NCI-H1930 (cell line): ENCODE measurements at places on chromosomes 12 and 14.

DNA sequence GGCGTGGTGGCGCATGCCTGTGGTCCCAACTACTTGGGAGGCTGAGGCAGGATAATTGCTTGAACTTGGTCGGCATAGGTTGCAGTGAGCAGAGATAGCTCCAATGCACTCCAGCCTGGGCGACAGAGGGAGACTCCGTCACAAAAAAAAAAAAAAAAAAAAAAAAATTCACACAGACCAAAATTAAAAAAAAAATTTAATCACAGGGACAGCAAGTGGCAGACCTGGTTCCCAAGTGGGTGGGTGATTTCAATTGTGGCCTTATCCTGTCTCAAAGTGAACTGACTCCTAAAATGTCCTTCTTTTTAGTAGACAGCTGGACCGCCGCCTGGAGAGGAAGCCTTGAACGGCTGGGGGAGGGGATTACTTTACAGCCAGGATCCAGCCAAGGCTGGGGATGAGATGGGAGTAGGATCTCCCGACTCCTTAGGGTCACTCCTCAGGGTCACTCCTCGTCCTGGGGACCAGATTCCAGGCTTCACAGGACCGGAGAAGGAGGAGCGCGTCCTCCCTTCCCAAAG, 1.5 kb upstream of the KCNH3 start:
- no peak for DNase-seq

DNA sequence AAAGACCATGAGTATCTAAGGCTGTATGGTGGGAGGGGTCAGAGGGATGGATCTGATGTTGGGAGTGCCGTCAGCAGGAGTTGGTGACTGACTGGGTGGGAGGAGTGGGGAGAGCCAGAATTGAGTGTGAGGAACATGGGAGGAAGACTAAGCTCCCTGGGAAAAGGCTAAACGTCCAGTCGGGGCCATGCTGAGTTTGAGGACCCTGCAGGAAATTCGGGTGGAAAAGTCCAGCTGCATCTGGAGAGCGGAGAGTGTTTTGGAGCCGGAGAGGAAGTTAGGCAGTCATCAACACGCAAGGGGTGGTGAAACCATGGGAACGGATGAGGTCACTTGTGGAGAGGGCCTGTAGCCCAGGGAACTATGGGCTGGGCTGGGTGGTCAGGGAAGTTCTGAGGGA, 60.9 kb downstream of the ELK3 start:
- DNase-seq: no peak

DNA sequence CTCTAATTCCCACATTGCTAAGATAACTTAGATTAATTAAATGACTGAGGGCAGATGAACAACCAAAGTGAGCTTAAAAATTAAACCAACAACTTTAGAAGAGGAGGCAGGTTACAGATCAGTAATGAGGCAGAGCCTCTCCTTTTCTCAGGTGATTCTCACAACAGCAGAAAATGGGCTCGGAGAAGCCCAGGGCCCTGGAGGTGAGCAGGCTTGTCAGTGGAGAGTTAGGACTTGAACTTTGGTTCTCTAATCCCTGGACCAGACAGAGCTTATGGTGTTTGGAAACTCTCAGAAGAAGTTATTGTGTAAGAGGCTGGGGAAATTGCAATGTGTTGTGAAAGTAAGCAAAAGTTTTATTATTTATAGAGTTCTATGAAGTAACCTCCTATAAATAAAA, 2.8 kb downstream of the TRHDE start:
- DNase-seq: no peak

DNA sequence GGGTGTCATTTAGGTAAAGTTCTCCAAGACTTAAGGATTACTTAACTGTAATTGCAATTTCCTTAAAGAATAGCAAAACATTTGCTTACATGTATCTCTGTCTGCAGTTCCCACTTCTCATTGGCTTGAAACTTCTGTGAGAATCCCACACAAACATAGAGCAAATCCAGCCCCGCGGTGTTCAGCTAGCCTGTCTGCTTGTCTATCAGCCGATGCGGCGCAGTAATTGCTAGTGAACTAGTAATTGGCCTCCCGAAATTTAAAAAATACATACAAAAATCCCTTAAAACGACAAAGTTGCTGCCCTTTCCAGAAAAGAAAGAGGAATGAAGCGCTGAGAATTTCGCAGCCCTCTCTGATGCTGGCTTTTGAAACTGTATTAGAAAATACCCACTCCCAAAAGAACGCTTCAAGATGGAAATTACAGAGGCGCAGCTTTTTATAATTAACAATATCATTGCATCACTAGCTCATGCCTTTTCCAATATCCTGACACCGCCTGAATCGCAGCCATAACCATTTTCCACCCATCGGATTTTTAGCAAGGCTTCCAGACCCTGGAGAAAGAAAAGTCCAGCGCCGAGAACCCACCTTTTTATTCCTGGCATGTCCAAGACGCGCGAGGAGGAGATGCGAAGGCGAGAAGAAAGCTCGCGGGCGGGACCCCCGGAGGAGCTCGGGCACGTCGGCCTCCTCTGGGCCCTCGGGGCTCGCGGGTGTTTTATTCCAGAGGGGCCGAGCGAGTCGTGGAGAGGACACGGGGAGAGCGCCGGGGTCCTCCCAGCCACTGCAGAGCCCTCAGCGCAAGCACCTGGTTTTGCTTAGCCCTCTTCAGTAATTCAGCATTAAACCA, 646 bp downstream of the FBLN5 start:
- no peak for DNase-seq

- no peak for DNase-seq
Observed at GRCh38 chr14:33959692-33960151, 8.8 kb upstream of the EGLN3 start.

DNA sequence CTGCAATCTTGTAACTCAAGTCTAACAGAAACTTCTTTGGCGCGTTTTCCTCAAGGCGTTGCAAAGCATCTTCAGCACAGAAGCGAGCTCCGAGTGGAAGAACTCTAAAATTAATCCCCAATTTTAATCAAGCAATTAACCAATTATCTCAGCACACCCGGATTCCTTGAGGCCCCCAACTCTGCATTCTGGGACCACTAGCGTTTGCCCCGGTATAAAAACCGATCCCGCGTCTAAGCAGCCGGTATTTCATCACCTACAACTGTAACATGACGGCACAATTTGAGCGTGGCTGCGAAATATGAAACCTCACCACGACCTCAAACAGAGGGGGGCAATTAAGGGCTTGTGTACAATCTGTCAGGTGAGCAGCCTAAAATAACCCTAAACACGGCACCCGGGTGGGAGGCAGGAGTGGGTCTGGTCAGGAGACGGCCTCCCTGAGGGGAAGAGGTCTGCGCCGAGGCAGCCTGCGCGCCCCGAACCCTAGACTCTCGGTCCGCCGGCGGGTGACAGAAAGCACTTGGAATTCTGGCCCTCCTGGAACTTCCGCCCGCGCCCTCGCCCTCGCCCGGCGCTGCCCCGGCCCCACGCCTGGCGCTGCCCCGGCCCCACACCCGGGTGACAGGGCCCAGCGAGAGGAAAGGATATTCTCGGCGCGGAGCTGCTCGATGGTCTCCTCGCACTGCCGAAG, 594 bp downstream of the ZCCHC8 start:
- peak; percentile 40 for DNase-seq

GRCh38 chr12:43098766-43099550, 453.0 kb downstream of the ADAMTS20 start:
- DNase-seq: no peak
